Mesothelial cell of epicardium (in vitro differentiated cells): ENCODE measurements at places on chromosomes 12 and 14. TPM values are rescaled to one million over a fixed set of nuclear protein-coding genes. Genes with fewer than 3 reads are reported as not detected.
A peak's percentile ranks its signal among the peaks of the same experiment; 100 is the strongest.

DNA sequence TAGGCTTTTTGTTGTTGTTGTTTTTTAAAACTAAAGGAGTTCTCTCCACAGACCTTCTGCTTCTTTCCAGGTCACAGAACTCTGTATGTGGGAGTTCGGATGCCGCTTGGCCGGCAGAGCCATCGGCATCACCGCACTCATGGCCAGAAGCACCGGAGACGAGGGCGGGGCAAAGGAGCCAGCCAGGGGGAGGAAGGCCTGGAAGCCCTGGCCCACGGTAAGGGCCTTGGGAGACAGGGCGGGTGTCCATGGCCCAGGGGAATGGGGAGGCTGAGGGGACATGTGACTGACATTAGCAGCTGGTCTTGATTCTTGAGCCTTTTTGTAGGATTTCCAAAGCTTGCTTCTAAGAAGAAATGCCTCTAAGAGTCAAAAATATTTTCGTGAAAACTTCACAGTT, 26.2 kb downstream of the SLC4A8 start:
- DNase-seq: no peak

The JPH4 gene
- 6.4 to 7.4 TPM (median 7.3 TPM) in 3 replicates for total RNA-seq

DNA sequence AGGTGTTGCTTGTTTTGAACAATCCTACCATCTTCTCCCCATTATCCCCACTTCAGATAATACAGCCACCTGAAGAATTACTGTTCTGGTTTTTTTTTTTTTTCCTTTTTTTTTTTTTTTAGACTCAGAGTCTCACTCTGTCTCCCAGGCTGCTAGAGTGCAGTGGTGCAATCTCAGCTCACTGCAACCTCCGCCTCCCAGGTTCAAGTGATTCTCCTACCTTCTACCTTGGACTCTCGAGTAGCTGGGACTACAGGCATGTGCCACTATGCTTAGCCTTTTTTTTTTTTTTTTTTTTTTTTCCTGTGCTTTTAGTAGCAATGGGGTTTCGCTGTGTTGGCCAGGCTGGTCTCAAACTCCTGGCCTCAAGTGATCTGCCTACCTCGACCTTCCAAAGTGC, 179.4 kb upstream of the ABCD2 start:
- no peak for DNase-seq

DNA sequence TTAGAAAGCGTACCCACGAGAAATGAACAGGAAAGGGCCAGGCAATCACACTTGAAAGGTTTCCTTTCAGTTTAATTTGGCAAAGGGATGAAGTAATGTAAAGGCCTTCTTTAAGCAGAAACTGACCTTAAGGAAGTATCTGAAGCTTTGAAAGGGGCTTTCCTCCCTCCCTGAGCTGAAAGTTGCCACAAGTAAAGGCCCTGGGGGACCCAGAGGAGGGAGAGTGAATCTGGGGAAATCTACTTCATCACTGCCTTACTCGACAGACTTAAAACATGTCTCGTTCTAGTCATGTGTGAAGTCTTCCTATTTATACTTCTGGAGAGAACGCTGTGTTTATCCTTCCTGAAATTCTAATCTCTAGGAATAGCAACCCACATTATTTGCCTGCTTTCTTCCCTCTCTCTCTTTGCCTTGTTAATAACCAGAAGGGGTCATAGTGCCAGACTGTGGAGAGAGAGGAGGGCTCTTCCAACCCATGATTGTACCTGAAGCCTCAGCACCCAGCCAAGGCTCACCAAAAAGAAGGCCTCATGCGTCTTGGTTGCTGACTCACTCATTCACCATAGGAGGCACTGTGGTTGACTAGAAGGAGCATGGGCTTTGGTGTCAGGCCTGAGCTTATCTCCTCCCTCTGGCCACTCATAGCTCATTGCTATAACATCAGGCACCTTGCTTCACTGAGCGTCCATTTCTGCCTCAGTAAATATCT, 10.2 kb upstream of the GPX2 start:
- no peak for DNase-seq

DNA sequence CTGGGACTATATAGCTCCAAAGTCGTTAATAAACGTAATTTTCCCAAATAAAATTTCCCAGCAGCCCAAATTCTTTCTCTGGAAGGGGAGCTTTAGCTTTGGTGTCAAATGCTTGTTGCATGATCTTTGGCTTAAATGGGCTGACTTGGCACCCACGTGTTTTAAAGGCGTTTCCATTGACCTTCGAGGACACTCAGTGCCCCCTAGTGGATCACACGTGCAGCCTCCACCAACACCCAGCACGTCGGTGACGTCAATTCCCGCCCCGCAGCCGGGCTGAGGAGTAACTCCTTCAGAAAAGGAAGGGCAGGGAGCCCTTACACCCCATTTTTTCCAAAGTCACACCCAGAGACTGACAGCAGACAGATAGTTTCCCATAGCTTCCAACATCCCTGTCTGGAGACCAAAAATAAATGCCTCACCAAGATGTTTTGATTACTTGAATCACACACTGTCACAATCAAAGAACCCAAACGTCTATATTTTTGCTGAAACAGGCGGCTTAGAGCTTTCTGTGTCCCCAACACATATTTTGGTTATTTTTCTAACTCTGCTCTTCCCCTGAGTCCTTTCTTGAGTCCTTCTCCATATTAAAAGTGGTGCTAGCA, 707.9 kb downstream of the AACS start:
- DNase-seq: no peak

DNA sequence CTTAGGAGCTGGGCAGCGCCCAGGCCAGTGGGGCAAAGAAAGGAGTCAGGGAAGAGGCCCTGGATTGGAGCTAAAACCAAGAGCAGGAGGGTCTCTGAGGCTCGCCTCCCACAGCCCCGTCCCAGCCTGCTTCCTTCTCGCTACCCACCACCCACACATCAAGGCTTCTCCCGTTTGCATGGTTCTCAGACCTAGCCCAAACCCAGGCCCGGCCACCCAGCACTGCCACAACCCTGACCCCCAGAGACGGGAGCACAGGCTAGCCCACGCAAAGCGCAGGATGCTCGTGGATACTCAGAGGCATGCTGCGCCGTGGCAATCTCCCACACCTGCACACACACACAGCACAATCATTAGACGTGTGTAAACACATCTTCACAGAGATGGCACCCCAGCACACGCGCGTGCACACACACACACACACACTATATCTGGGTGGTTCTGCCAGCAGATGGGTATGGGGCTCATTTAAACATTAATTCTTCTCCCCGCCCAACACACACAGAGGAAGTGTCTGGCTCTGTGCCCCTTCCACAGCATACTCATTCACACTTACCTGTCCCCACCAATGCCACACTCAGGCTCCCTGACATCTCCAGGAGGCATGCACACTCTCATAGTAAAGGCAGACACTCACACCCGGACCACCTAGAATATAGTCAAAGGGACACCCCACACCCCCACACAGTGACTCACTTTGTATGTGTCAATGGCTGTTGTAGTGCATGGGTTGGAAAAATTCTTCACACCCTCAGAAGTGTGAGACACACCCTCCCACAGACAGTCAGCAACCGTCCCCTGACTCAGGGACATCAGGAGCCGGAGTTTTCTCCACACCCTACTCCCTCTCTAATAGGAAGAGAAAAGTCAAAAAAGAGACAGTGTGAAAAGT, 1.1 kb downstream of the CARMIL3 start:
- peak; percentile 19 for DNase-seq

GRCh38 chr14:68762953-68763764, 29.7 kb downstream of the ZFP36L1 start:
- peak; percentile 67 for DNase-seq

The MMP19 gene
- 3.1 to 3.3 TPM (median 3.3 TPM) in 3 replicates for total RNA-seq

GRCh38 chr14:22039938-22040780, 366.5 kb upstream of the OR4E1 start:
- DNase-seq: no peak

The RERG gene
- total RNA-seq: 28.6 to 34.0 TPM (median 33.3 TPM) in 3 replicates

The SAMD15 gene
- total RNA-seq: 2.0 to 3.4 TPM (median 2.1 TPM) in 3 replicates
